ENCODE measurements at places on chromosomes 5 and 9.
A peak's percentile ranks its signal among the peaks of the same experiment; 100 is the strongest.

GRCh38 chr9:116697362-116697761, 10.3 kb downstream of the TRIM32 start:
- DNase-seq, result no peak

DNA sequence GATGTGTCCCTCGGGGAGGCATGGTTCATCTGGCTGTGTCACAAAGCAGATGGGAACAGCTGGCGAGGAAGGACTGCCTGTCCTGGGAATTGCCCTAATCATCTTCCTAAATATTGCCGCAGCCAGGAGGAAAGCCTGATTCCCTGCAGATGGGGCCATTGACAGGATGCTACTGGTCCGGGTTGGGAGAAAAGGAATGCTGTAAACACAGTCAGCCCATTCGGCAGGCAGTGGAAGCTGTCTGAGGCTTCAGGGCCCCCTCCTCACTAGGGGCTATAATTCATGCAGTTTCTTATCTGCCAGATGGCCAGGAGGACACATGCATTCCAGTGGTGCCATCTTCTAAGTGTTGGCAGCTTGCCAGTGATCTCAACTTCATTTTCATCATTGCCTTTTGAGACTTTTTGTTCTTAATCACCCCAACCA, 110.3 kb downstream of the KCNIP1 start:
- DNase-seq, result no peak

- DNase-seq, result no peak
Observed at GRCh38 chr5:161271816-161272215, 274.7 kb downstream of the GABRB2 start.

DNA sequence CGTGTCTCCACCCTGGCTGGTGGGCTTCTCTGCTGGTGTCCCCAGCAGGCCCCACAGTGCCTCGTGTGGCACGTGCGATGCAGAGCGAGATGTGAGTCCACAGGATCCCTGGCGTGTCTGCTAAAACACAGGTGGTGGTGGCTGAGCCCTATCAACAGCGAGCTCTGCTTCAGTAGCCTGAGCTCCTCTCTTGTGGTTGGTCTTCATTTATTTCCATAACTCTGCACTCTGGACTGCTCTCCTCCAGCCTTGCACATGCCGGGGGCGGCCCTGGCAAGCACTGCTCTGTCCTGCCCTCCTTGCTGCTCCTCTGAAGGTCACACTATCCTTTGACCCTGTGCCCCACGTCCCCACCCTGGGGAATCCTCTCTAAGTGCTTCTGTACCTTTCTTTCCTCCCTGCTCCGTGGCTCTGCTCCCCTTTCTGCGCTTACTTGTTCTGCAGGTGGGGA, 59.2 kb downstream of the NSUN2 start:
- no peak for DNase-seq

GRCh38 chr9:7980691-7981289, 181.2 kb upstream of the DMAC1 start:
- DNase-seq, result no peak

GRCh38 chr9:35470894-35471293, 19.0 kb upstream of the RUSC2 start:
- peak; percentile 30 for DNase-seq

Measured in non-pigmented ciliary epithelial cell (primary cell).